ENCODE measurements at places on chromosomes 6 and 20.

GRCh38 chr20:42261766-42262270 is 643.6 kb upstream of the CHD6 start:
- no peak for DNase-seq

- peak; percentile 24 for DNase-seq
Observed at GRCh38 chr6:90285611-90286381, 10.8 kb downstream of the BACH2 start.

GRCh38 chr6:75308250-75308988 is 23.8 kb upstream of the TMEM30A start:
- DNase-seq = no peak

GRCh38 chr6:135951169-135951568 is 99.7 kb downstream of the PDE7B start:
- DNase-seq = no peak
